ENCODE measurements at places on chromosomes 13 and 19. TPM values are rescaled to one million over a fixed set of nuclear protein-coding genes. Genes with fewer than 3 reads are reported as not detected.

The ZNF506 gene
- 16.3 TPM for total RNA-seq

The CGB8 gene
- not detected for total RNA-seq

The CASP14 gene
- total RNA-seq = not detected

The KLK7 gene
- not detected for total RNA-seq

All from smooth muscle cell of the umbilical artery (primary cell).